Stimulated activated CD4-positive, alpha-beta T cell treated with anti-CD3 and anti-CD28 coated beads, TNF-alpha, amount 100 ng/mL, for 24 hours (primary cell): ENCODE measurements at places on chromosomes 3 and 15.
A peak's percentile ranks its signal among the peaks of the same experiment; 100 is the strongest.

GRCh38 chr3:196400331-196400730 lies 31.9 kb downstream of the UBXN7 start:
- no peak for DNase-seq

- DNase-seq: no peak
Observed at GRCh38 chr15:70265466-70265978, 167.8 kb upstream of the TLE3 start.

DNA sequence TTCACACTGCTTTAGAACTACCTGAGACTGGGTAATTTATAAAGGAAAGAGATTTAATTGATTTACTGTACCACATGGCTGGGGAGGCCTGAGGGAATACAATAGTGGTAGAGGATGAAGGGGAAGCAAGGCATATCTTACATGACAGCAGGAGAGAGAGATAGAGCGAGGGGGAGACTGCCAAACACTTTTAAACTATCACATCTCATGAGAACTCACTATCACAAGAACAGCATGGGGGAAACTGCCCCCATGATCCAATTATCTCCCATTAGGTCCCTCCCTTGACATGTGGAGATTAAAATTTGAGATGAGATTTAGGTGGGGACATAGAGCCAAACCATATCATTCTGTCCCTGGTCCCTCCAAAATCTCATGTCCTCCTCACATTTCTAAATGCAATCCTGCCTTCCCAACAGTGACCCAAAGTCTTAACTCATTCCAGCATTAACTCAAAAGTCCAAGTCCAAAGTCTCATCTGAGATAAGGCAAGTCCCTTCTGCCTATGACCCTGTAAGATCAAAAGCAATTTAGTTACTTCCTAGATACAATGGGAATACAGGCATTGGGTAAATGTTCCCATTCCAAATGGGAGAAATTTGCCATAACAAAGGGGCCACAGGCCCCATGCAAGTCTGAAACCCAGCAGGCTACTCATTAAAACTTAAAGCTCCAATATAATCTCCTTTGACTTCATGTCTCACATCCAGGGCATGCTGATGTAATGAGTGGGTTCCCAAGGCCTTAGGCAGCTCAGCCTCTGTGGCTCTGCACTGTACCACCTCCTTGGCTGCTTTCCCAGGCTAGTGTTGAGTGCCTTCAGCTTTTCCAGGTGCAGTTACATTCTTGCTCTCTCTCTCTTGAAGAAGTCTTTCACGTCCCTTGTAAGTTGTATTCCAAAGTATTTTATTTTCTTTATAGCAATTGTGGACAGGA lies 481.7 kb upstream of the TGFBR2 start:
- no peak for DNase-seq

- no peak for DNase-seq
Observed at GRCh38 chr3:192373586-192373985, 353.8 kb downstream of the FGF12 start.

DNA sequence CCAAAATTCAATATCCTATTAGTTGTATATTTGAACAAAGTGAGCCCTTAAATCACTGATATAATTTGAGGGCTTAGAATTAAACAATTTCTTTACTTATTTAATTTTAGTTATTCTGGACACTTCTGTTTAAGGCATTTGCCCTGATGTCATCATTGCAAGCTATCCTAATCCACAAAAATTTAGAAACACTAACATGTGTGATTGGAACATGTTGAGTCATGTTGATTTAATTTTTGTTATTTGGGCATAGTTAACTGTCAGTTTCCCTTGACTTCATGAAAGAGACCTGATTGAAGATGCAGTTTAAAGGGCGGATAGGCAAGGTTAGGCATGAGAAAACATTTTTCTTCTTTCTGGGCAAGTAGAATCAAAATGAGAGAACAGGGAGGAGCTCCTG lies 682.6 kb downstream of the ROBO1 start:
- no peak for DNase-seq

GRCh38 chr15:100716456-100717085 lies 114.2 kb downstream of the ASB7 start:
- DNase-seq: no peak

DNA sequence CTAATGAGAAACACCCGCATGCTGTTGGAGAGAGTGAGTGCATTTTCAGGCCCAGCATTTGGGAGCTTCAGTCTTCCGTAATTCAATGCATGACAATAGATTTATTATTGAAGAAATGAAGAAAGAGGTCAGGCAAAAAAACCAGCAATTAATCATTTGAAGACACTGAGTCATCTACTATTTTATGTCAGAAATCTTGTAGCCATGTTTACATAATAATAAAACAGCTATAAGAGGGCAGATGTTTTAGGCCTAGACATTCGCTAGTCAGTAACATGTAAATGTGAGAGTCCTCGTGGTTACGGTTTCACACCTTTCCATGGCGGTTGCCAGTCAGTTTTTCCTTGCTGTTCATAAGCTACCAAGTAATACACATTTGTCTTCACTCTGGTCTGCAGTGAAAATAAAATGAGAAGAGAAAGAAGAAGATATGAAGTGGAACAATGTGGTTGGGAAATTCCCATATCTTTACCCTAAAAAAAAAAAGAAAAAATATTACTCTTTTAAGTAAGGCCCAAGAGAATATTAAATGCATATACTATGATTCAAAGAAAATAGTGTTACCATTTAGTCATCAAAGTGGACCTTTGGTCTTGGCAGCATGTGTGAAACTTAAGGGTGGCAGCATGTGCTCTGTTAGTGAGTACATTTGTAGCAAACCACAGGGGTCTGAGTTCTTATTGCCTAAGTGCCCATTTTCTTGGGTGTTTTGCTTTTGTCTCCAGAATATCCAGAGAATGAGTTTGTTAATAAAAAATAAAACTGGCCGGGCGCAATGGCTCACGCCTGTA lies 140.5 kb upstream of the TBL1XR1 start:
- peak; percentile 72 for DNase-seq

GRCh38 chr15:99247062-99247461 lies 2.3 kb downstream of the TTC23 start:
- no peak for DNase-seq

- no peak for DNase-seq
Observed at GRCh38 chr3:60497902-60498301, 753.4 kb downstream of the FHIT start.

GRCh38 chr3:43892061-43892460 lies 201.3 kb downstream of the ABHD5 start:
- no peak for DNase-seq

DNA sequence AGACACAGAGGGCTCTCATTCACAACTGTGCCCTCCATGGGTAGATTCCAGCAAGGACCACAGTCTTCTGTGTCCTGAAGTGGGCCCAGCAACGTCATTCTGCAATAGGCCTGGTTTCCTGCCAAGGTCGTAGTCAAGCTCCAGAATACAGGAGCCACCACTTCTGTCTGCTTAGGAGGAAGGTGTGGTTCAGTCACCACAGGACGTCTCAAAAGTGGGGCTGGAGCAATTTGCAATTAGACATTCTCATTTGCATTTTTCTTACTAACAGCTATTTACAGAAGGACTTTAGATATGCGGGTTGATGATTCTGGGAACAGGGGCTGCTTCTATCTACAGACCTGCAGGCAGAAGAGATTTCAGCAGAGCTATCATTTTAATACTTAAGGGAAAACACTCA lies 58.7 kb upstream of the MYRIP start:
- DNase-seq: no peak

DNA sequence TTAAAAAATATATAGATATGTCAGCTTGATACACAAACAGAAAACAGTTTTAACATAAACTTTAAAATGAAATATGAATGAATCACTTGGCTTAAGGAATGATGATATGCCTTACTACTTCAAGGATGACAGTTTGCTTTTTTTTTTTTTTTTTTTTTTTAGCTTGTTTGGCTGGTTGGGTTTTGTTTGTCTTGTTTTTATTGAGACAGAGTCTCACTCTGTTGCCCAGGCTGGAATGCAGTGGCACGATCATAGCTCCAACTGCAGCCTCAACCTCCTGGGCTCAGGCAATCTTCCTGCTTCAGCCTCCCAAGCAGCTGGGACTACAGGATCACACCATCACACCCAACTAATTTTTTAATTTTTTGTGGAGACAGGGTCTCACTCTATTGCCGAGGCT lies 14.5 kb downstream of the LRRC2 start:
- no peak for DNase-seq

GRCh38 chr3:99842826-99843589 lies 25.3 kb downstream of the CMSS1 start:
- no peak for DNase-seq

DNA sequence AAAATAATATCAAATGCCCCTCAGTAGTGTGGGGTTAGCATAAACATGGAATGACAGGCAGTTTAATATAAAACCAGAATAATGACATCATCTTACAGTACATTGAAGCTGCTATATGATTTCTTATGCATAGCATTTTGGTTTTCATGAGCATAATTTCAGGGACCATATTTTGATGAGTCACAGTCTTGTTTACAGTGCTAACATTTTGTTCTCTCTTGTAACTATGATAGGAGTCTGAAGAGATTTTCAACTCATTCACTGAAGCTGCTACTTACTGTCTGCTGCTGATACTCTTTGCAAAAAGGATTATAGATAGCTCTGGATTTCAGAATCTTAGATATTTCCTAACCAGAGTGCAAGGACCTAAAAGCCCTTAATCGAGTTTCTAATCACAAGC lies 92.6 kb upstream of the CCDC54 start:
- DNase-seq: no peak

GRCh38 chr3:78274475-78275065 lies 1234.7 kb downstream of the ROBO2 start:
- DNase-seq: no peak

DNA sequence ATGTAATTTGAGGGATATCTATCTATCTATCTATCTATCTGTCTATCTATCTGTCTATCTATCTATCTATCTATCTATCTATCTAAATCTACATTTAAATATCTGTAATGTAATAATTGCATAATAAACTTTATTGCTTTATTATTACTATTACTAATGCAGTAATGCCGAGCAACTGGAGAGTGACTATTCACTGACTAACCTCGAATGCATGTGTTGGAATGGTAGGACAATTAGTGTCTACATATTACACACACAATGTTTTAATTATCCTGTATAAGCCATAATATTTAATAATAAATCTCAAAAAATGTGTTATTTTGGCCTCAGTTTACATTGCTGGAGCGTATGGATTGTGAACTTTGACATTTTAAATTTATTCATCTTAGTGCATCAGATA lies 25.2 kb upstream of the CNTN3 start:
- DNase-seq: no peak

DNA sequence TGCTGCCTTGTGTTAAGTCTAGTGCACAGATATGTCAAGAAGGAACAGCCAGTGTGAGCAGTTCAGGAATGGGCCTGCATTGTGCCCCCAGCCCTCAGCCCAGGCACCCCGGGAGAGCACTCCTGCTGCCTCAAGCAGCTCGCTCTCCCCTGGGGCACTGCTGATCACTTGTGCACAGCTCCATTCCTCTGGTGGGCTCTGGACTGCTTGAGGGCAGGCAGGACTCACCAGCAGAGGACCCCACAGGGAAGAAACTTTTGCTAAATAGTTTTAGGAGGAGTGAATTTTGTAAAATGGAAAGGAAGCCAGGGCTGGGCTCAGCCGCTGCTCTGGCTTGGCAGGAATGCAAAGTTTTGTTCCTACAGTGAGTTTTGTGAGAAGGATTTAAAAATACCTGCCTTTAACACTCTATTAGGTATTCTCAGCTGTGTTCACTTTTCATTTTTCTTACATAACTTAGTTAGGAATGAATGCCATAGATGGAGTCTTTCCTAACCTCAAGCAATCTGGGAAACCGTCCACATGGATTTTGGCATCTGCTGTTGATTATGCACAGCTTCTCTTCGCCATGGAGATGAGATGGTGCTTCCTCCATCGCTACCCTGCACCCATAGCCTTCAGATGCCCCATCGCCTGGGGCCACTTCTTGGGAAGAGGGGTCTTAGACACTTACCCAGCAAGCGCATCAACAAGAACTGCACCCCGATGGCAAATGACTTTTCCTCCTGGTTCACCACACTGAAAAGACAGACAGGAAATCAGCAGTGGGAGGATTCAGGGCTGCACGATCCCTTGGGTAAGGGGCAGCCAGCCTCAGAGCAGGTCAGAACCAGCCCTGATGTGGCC lies 42.3 kb upstream of the RAB6B start:
- no peak for DNase-seq

DNA sequence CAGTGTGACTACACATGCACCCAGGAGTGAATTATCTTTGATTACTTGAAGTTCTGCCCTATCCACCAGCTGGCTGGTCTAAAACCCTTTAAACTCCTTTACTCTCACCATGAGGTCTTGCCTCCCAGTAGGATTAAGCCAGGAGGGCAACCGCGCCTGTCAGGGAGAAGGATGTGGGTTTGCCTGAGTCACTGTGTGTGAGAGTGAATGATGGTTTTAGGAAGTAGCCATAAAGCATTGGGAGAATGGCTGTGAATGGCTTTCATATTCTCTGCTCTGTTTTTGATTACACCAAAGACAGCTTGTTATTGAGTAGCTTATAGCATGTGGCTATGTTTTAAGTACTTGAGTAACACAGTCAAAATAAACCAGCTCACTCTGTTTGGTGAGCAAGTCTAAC lies 637.7 kb upstream of the TBL1XR1 start:
- DNase-seq: no peak

GRCh38 chr15:57676585-57676984 lies 29.9 kb upstream of the POLR2M start:
- no peak for DNase-seq

- no peak for DNase-seq
Observed at GRCh38 chr3:69368129-69368741, 17.7 kb downstream of the FRMD4B start.

DNA sequence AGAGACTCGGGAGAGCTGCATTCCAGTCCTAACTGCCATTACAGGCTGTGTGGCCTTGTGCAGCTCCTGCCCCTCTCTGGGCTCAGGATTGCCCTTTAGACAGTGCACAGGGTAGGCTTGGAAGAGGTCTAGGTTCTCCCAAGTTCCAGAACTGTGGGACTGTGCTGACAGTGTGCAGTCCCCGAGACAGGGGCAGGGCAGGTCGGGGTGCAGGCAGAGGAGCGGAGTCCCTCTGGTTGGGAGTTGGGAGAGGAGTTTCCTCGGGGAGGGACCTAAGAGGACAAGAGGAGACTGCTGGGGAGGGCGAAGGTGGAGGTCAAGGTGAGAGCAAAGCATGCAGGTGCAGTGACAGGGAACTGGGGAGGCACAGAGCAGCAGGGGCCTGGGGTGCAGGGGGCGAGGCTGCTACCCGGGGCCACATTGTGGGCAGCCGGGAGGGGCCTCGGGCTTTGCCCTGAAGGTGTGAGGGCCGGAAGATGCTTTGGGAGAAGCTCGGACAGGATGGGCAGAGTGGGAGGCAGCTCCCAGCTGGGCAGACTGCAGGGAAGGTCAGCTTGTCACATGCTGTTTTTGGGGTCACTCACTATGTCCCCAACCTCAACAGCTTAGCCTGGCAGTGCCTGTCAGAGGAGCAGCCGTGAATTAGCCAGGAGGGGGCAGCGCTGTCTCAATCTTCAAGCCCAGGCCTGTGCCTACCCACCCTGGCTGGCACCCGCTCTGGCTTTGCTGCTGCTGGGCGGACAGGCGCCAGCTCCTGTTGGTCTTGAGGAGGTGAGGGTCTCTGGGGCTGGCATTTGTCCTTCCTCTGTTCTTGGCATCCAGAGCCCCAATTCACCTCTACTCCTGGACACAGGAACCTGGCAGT lies 15.4 kb upstream of the CSPG4 start:
- peak; percentile 35 for DNase-seq
